Choroid plexus epithelial cell (primary cell): ENCODE measurements at places on chromosomes 2 and 18.

GRCh38 chr2:30797381-30798015 lies 9.7 kb downstream of the CAPN13 start:
- no peak for DNase-seq

DNA sequence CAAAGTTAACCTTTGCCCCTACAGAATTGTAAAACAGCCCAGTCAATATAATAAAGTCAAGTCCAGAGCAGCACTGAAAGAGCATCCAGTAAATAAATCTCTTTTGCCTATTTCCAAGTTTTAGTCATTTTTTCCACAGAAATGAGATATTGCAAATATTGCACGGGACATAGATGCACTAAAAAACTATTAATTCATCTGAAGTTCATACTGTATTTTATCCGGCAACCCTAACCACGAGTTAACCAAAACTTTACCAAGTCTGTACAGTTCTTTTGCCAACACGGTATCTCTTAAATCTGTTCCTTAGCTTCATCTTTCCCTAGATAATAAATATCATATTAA lies 484 bp upstream of the ASNSD1 start:
- no peak for DNase-seq

DNA sequence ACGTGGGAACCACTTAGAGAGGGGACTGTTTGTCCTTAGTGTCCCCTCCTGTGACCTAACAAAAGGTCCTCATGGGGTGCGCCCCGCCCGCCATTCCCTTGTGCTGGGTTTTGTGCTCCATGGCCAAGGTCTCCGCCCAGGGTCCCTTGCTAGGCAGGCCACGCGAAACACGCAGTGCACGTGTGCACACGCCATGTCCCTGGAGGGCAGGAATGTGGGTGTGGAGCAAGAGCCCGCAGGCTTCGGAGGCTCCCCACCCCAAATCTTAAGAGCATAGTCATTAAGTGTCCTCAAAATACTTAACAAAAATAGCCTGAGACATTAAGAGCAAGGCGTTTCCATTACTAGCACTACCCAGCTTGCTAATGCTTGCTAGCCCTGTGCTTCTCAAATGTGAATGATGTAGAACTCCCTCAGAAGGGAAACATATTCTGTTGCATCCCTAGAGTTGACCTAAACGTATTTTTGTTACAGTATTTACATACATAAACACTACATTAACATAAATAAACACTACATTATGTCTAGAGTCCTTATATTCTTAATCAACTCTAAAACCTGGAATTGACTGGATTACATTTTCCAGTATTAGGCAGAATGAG lies 117.6 kb upstream of the APCDD1 start:
- DNase-seq, result no peak

GRCh38 chr2:39362595-39362994 lies 74.5 kb downstream of the MAP4K3 start:
- DNase-seq, result no peak

- DNase-seq, result peak; percentile 49
Observed at GRCh38 chr2:69375494-69376353, 11.3 kb downstream of the GFPT1 start.

DNA sequence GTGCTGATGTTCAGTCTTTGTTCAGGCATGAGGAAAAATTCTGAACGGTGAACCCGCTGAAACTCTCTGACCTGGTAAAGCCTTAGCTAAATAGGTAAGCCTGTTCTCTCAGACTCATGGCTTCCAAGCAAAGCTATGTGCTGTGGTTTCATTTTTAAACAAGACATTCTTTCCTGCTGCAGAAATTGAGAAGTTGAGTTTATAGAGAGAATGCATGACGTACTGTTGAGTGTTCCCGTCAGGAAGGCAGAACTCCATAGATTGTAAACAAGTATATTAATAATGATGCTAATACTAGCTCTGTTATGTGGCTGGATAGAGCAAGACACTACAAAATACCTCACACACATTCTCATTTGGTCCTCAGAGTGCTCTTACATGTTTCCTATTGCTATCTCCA lies 424.0 kb upstream of the CRIM1 start:
- DNase-seq, result peak; percentile 0

DNA sequence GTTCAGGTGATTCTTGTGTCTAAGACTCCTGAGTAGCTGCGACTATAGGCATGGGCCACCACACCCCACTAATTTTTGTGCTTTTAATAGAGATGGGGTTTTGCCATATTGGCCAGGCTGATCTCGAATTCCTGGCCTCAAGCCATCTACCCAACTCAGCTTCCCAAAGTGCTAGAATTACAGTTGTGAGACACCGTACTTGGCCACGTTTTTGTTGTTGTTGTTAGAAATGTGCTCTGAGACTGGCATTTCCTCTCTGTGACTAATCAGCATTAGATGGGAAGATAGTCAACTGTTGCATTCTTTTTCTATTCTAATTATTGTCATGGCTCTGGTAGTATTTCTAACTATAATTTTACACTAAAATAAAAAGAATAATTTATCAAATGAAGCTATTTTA lies 191.7 kb downstream of the CAMKMT start:
- DNase-seq, result peak; percentile 76

DNA sequence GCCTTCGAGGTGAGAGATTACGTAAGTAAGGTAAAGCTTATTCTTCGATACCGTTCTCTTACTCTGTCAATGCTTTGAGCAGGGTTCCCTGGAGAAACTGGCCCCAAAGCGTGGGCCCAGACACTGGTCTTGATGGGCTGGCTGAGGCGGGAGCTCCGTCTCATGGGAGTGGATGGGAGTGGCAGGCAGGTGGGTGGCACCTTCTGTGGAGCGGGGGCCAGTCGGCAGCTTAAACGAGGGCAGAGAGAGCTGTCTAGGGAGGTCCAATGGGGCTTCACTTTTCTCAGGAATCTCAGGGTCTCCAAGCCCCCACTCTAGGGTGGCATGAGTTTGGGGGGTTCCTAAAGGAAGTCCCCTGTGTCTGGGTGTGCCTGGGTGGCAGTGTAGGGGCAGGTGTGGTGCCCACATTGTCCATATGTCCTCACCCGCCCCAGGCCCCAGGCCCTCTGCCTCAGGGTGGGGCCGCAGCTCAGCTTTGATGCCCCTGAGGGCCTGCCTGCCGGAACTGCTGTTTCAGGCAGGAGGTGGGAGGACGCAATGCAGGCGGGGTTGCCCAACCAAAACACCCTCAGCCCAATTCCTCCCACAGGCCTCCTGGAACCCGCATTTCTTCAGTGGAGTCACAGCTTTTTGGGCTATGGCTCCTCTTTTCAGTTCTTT lies 32.5 kb upstream of the FOSL2 start:
- DNase-seq, result no peak

DNA sequence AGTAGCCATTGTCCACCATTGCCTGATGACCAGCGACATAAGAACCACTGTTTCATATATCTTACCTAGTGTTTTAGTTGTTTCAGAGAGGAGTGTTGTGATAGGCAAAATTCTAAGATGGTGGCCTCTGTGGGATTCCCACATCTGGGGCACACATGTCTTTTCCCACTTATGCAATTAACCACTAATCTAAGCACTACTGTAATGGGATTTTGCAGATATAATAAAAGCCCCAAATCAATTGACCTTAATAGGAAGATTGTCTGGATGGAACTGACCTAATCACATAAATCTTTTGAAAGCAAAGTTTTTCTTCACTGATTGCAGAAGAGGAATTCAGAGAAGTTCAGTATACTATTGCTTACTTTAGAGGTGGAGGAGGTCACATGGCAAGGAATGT lies 469.9 kb downstream of the NUP35 start:
- DNase-seq, result no peak

DNA sequence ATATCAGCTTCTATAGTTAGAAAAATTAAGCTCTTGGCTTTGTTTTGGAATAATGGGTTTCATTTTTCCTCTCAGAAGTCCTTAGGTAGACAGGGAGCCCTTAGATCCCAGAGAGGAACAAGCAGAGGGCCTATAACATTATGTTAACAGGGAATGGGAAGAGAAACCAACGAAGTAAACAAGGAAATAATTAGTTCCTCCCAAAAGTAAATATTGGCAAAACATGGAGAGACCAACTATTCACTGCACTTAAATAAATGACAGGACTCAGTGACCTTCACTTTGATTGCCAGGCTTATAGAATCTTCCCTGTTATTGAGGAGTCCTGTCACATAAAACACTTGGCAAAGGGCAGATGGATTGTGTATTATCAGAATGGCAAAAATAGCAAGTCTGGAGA lies 5.3 kb downstream of the CRIM1 start:
- DNase-seq, result no peak

DNA sequence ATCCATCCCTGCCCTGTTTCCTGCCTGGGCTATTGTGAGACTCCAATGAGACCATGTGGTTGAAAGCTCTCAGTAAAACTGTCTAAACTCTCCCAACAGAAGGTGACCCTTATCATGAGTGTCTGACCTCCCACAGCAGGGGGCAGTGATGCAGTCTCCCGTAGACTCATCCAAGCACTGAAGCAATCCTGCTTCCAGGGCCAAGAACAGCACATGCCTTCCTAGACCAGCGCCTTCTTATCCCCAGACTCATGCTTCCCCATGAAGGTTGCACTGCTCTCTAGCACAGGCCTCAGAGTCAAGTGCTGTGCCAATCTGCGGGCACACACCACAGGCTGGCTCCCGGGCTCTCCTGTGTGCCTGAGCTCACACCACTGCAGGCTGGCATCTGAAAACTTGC lies 112.3 kb downstream of the TNS1 start:
- peak; percentile 100 for DNase-seq

DNA sequence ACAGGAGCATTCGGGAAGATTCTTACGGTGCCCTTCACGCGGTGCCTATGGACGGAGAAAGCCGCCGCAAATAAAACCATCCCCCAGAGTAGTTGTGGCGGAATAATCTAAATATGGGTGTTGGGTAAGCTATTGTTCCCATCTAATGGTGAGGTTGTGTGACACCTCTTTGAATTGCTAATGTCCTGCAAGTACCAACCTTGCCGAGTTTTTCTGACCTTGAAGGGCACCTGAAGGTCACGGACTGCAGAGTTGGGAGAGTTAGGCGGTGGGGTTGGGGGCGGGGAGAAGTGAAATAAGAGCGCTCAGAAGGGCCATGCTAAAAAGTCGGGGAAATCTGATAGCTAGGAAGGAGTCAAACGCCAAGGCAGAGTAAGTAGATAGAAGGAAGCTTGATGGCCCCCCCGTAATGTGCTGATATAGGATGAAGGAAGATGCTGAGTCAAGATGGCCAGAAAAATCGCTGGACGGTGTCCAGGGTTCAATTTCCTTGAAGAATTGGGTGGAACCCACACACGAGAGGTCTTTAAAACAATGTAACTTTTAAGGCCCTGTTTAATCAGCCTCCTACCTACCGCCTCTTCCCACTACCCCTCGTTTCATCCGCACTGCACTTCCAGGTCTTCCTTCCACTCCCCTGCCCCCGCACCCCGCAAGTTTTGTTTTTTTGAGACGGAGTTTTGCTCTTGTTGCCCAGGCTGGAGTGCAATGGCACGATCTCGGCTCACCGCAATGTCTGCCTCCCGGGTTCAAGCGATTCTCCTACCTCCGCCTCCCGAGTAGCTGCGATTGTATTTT lies 600 bp downstream of the KATNAL2 start:
- DNase-seq, result peak; percentile 53

- no peak for DNase-seq
Observed at GRCh38 chr2:39665811-39666490, at the start of gene TMEM178A. Gene TMEM178A (plus strand): TSS chr2:39665917. CDS start chr2:39665975, 58 bp downstream.

DNA sequence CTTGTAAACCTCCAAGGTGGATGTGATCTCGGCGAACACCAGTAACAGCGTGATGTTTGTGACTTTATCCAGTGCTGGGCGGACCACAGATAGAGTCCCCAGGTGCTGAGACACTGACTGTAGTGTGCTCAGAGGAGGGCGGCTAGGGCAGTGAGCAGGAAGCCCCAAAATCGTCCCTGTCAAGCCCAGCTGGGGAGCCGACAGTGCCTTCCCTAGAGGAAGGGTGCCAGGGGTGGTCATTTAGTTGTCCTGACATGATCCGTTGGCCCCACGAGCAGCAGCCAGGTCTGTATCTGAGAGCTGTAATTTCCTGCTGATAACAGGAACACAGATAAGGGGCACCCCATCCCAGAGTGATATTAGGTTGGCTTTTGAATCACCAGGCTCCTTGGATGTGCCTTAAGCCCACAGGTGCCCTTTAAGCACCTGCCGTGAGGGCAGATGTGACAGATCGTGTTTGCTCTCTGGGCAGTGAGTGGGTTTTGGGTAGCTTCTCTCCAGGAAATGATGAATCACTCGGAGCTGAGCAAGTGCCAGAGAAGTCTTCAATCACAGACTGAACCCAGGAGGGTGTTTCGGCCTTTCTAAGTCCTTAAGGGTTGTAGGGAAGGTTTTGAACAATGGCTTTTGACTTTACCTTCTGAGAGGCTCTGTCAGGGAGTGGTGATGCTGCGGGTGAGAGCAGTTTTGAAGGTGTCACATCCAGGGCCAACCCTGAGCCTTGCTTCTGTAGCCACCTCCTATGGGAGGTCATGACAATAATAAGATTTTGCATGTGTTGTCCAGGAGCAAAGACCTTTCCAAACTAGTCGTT lies 7.7 kb downstream of the LPIN1 start:
- DNase-seq, result peak; percentile 67

DNA sequence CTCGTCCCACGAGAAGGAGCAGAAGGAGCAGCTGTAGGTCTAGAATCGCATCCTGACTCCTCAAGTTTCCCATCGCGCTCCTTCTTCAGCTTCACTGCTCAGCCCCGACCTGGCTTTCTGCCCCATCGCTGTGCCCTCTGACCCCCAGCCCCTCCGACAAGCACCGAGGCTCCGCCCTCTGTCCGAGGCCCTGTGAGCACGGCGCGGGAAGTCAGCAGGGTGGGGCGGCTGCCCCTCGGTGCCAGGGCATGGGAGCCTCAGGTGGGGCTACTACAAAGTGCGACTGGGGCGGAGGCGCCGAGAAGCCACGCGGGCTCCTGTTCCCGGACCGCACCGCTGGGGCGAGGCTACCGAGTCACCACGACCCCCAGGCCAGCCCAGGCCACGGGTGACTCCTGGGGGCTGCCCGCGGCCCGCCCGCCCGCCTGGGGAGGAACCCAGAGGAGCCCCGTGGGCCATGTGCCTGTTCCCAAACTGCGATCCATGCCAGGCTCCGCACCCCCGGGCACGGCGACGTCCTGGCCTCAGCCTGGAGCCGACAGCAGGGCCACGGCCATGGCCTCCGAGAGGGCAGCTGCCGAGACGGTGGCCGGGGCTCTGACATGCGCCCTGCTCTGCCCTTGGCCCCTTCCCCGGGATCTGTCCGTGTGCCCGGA lies 36.6 kb upstream of the ID2 start:
- no peak for DNase-seq

DNA sequence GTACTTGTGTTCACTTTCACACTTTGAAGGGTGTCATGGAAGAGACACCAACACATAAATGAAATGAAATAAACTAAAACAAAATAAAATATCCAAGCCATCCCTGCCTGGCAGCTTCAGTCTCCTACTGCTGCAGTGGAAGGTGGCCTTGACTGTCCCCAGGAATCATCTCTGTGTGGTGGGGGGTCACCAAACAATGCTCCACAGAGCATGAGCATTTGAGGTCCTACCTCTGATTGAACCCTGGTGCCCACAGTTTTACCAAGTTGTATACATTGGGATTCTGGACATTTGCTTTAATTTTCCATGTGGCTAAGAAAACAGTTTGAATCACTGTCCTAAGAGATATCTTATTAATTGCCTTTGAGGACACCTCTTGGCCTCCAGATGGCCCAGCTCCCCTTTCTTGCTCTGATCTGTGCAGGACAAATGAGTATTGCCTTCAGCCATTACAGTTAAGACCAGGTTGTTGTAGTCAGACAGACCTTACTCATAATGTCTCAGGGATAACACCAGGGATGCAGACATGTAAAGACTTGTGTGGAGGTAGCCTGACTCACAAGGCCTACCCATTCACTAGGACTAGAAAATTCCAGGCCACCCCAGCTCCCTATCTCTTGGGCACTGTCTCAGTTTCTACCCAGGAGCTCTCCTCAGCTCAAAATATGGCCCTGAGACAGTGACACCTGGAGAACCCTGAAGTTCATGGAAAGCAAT lies 195.0 kb downstream of the MYCN start:
- no peak for DNase-seq

GRCh38 chr2:108614043-108614545 lies 79.8 kb downstream of the LIMS1 start:
- DNase-seq, result no peak
